ENCODE measurements at places on chromosomes 1 and 21.

DNA sequence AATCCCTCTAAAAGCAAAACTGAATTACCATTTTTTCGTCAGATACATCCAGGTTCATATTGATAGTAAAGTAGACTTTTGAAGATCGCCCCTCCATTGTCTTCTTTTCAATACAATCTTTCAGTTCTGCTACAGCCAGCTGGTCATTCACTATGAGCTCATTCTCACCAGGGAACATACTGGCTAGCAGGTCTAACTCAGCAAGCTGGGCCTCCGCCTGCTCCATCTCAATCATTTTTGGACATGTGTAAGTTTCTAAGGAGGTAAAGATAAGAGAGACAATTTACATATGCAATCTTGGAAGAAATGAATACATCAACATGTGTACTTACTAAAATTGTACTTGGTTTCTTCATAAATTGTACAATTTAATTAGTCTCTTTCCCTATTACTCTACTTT is 10.8 kb downstream of the RWDD2B start:
- no peak for DNase-seq

GRCh38 chr1:79726321-79726720 is 719.8 kb upstream of the ADGRL4 start:
- no peak for DNase-seq

DNA sequence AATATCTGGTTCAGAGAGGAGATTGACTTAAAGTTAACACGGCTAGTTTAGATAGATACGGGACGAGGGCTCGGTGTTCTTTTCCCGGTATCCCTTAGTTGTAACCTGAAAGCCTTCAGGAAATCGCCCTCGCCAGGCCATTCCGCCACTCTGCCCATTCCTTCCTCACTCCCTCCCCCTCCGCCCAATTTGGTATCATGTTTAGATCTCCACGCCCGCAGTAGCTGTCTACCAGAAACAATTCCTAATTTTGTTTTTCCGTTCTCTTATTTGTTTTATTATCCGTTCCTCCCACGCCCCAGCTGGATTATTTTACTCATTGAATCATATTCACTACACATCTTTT is 685 bp upstream of the VAMP4 start:
- DNase-seq, result peak; percentile 77

- DNase-seq, result no peak
Observed at GRCh38 chr1:61740751-61741700, 1.3 kb upstream of the PATJ start.

GRCh38 chr1:54403808-54404261 is 2.4 kb downstream of the SSBP3 start:
- DNase-seq, result no peak

- DNase-seq, result no peak
Observed at GRCh38 chr1:44810101-44810761, 1.9 kb downstream of the BTBD19 start.
